ENCODE measurements at places on chromosomes 4 and X.

DNA sequence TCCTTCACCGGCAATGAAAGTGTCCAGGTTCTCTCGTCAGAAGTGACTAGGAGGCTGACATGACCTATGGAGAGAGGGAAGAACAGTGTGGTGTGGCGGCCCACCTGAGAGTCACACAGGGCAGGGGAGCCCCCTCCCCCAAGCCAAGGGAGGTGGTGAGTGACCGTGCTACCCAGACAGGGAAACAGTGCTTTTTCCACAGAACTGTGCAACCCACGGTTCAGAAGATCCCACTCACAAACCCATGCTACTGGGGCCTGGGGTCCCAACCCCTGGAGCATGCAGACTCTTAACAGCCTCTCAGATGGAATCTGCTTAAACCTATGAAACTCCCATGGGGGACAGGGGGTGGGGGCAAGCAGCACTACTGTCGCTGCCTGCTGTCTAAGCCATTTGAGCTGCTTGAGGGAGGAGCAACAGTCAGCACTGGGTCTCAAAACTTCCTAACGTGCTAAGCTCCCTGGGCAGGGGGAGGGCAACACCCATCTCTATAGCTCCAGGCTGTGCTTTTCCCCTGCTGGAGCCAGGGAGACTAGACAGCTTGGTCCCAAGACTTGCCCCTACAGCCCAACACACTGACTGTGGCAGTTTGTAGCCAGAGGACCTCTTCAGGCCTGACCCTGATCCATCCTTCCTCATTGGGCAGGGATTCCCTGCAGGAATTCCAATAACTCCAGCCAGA is 850.4 kb upstream of the AADAT start:
- no peak for DNase-seq

DNA sequence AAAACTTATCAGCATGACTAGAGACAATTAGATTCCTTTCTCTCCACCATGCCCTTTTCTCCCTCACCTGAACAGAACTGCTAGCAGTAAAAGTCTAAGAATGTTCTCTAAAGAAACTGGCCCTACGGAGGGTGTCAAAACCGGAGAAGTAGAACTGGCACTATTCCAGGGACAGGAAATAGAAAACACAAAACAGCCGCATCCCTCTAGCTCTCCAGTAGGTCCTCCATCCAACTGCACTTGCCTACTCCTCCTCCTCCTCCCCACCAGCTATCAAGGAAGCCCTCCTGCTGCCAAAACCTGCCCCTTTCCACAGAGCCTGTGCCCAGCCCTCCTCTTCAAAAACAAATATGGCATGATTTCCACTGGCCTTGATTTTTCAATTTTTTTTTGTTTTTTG is 28.4 kb downstream of the FUNDC1 start:
- DNase-seq, result no peak

DNA sequence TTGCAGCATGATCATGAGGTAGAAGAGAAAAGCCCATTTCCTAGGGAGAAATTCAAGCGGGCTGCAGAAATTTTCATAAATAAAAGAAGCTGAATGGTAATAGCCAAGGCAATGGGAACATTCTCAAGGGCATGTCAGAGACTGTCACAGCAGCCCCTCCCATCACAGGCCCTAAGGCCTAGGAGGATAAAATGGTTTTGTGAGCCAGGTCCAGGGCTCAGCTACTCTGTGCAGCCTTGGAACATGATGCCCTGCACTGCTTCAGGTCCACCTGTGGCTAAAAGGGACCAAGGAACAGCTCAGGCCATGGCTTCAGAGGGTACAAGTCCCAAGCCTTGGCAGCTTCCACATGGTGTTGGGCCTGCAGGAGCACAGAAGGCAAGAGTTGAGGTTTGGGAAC is 93.3 kb downstream of the DACH2 start:
- no peak for DNase-seq

DNA sequence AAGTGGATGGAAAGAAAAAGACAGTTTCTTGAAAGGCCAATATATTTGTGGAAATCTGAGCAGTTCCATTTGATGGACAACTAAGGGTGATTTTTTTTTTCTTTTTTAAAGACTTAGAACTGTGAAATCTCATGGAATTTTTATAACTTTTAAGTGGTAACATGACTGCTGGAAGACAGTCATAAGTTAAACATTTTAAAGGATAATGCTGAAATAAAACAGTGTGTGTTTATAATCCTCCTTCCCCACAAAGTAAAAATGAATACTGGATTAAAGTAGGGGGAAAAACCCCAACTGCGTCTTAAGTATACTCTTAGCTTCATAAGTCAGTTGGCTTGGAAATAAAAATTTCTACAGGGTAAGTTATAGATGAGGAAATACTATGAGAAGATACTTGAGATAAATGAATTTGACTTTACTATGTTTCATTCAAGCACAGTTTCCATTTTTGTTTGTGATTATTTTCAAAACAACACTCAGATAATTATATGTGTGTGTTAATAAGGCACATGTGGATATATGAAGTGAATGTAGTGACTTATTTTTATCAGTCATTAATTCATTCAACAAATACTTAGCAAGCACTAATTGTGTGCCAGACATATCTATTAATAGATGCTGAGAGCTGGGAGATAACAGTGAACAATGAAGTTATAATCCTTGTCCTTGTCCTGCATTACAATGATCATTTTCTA is 129.2 kb upstream of the ETNPPL start:
- no peak for DNase-seq

- no peak for DNase-seq
These were observed 75.0 kb downstream of the MGST2 start for GRCh38 chr4:139740531-139741041.

- no peak for DNase-seq
These were observed 66.3 kb upstream of the PUDP start for GRCh38 chrX:7214251-7214650.

- no peak for DNase-seq
These were observed 62.4 kb upstream of the RXFP1 start for GRCh38 chr4:158459085-158459820.

DNA sequence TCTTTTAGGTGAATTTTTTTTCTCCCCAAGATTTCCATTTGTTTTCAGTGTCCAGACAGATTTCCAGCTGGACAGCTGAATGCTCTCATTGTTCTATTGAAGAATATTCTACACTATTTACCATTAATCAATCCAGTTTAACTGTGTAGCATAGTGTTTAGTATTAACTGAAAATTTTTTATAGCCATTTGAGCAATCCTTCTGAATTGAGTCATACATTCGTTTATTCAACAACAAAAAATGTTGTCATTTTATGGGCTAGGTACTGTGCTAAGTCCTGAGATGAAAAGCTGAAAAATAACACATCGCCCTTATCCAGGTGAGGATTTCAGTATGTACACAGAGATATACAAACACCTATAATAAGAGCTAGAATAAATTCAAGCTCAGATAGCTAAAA is 223.3 kb downstream of the COL25A1 start:
- no peak for DNase-seq

GRCh38 chr4:4256799-4257198 is 8.8 kb upstream of the TMEM128 start:
- DNase-seq, result no peak

DNA sequence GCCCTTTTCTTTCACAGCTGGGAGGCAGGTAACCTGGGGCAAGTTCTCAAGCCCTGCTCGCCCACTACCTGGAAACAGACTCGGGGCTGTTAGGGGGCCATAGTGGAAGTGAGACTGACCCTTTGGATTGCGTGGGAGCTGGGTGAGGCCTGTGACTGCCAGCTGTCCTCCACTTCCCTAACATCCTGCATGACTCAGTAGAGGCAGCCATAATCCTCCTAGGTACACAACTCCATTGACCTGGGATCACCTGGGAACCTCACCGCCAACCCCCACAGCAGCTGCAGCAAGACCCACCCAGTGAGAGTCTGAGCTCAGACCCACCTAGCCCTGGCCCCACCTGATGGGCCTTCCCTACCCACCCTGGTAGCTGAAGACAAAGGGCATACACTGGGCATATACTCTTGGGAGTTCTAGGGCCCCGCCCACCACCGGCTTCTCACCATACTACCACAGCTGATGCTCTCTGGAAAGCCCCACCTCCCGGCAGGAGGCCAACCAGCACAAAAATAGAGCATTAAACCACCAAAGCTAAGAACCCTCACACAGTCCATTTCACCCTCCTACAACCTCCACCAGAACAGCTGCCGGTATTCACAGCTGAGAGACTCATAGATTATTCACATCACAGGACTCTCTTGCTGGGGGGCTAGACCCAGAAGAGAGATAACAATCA is 61.1 kb upstream of the DCTD start:
- no peak for DNase-seq

DNA sequence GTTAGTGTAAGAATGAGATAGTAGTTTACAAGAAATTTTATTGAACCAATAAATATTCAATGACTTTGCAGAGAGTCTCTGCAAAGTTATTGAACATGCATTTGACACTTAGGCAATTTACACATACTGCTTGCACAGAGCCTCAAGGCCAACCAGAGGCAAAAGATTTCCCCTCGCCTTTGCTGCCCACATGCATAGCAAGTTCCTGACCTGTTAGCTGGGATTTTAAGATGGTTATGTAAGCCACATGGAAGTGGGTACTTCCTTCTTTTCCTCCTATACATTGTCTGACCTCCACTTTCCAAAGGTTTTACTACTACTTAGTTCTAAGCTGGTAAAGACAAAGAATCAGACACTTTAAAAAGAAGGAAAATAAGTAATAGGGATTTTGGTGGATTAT is 430.1 kb upstream of the FRG1 start:
- no peak for DNase-seq

- no peak for DNase-seq
These were observed 6.3 kb upstream of the TAB3 start for GRCh38 chrX:30895370-30895769.

DNA sequence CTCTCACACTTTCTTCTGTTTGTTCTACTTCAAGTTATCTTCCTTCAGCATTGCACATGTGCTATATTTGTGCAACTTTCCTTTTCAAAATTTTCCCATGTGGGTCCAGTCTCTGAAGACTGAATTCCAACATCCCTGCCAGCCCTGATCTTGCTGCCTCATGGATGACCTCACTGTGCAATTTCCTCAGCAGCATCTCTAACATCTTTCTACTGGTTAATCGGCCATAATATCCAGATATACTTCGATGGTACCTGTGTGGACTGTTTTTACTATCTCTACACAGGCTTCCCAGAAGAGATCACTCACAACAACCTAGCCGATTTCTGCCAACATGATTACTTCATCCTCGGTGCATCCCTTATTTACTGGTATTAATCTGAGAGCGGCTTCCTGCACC is 41.5 kb downstream of the GPM6A start:
- no peak for DNase-seq

GRCh38 chrX:34119122-34119521 is 13.0 kb downstream of the FAM47A start:
- DNase-seq, result no peak

GRCh38 chrX:68506649-68507048 is 7.8 kb downstream of the YIPF6 start:
- DNase-seq, result no peak

GRCh38 chr4:9704551-9705332 is 76.7 kb upstream of the DRD5 start:
- DNase-seq, result no peak

DNA sequence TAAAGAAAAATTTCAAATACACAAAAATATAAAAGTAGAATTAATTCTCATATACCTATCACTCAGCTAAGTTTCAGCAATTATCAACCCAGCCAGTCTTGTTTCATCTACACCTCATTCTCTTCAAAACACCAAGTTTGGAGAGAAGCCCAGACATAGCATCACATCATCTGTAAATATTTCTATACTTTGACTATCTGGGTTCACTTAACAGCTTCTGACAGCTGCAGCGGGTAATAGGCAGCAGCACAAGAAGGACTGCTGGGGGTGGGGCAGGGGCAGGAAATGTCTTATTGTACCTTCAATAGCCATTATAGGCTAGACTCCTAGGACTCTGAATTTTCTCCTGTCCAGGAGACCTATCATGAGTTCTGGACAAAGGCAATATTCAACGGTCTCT is 54.1 kb downstream of the PHF8 start:
- DNase-seq, result no peak

GRCh38 chrX:155112171-155112570 is 40.9 kb downstream of the BRCC3 start:
- DNase-seq, result no peak

GRCh38 chr4:85642356-85643100 is 167.6 kb downstream of the ARHGAP24 start:
- no peak for DNase-seq

DNA sequence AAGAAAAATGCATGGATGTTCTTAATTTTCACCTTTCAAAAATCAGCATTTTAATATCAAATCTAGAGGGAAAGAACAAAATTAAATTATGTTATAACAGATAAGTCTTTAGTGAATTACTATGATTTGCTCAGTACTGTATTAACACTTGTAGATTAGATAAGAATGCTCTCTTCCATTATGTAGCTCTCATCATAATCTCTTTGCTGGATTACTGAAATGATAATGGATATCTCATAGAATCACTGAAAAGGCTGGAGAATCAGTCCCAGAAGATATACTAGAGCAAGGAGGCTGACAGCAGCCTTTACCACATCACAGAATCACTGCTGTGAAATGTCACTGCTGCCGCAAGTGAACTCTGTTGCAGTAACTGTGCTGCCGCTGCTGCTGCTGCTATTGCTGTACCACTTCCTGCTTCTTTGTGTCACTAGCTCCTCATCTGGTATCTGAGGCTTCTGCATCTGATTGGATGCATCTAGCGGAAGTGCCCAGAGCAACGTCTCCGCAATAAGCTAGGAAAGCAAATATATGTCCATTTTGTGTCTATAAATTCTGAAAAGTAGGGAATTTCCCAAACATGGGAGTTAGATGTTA is 738.2 kb downstream of the ADGRL3 start:
- DNase-seq, result no peak

- no peak for DNase-seq
These were observed 220.1 kb downstream of the DLG3 start for GRCh38 chrX:70664726-70665125.

GRCh38 chrX:19647731-19648588 is 132.7 kb upstream of the MAP3K15 start:
- DNase-seq, result no peak

- DNase-seq, result no peak
These were observed 38.4 kb downstream of the FAM193A start for GRCh38 chr4:2574863-2575262.

DNA sequence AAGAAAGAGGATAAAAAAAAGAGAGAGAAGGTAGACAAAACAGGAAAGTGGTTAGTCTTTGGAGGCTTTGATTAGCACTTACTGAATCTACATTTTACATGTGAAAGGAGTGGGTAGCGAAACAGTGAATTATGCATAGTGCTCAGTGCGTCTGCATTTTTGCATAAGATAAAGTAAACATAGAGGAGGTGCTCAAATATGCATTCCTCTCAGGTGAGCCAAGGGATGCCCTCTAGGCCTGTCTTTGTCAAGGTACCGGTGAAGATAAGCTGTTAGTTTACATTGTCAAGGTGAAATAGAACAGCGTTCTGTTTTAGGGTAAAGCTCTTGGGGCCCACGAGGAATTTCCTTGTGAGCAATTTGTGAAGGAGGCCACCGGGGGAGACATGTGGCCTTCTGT is 260.6 kb downstream of the TRIML1 start:
- DNase-seq, result no peak

GRCh38 chr4:64192731-64193412 is 216.4 kb downstream of the TECRL start:
- DNase-seq, result no peak

- DNase-seq, result no peak
These were observed 49.2 kb downstream of the VSIG4 start for GRCh38 chrX:65990702-65991101.

Data from stimulated activated CD8-positive, alpha-beta memory T cell treated with anti-CD3 and anti-CD28 coated beads, Interleukin-4, amount 100 ng/mL, for 4 hours (primary cell).